ENCODE measurements at places on chromosomes 2 and 18. TPM values are rescaled to one million over a fixed set of nuclear protein-coding genes. Genes with fewer than 3 reads are reported as not detected.

GRCh38 chr2:71603311-71603811 is 150.0 kb downstream of the DYSF start:
- H3K27me3 ChIP-seq = no peaks in the 10 kb centered on the region
- no peak overlapping the region for H3K4me3 ChIP-seq
- H3K36me3 ChIP-seq = no peaks in the 10 kb centered on the region
- no peak overlapping the region for H3K27ac ChIP-seq

DNA sequence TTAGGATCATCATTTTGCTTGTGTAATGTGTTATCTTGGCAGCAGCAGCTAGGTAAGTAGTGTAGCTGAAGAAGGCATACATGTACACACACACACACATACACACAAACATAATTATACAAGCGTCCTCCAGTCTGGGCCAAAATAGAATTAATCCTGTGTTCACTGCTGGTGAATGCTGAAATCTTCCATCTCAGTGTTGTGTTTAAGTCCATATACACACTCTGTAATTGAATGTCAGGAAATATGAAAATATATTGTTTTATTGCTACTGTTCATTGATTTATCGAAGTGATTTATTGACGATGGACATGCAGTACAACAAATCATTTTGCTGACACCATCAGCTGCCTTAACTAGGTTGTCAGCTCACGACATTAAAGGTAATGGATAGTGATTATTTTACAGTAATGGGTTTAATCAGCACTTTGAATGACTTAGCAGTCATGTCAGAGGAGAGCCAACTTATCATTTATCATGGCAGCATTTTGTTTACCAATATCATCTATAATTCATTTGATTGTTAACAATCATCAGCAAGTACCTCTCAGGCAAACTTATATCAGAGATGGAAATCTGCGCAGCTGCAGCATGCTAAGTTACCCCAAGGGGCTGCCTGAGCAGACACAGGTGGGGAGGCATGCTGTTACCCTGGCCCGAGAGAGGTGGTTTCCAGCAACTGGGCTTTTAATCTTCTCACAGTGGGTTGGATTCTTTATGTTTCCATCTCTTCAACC is 83.7 kb upstream of the FSHR start:
- no peak overlapping the region for H3K4me3 ChIP-seq
- H3K27ac ChIP-seq = no peak overlapping the region
- H3K36me3 ChIP-seq = no peaks in the 10 kb centered on the region

DNA sequence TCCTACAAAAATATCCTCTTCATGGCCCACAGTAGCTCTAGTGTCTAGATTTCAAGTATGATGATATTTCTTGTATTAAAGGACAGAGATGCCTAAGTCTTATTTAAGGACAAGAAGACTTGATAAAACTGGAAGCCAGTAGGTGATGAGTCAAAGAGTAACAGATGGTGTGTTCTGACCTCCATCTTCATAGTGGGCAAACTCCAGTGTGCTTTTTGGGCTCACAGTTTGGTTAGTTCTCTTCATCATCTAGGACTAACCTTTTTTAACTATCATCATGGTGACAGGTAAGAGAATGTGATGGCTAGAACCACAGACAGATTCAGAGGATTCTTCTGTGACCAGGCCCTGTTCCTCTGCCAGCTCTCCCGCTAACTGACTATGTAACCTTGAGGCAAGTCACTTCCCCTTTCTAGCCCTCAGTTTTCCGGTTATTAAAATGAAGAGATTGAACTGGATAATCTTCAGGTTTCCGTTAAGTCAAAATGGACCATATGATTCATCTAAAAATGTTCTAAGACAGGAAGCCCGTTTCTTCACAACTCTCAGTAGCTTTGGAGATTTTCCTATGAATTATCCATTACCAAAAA is 140.3 kb upstream of the RASGRP3 start:
- H3K4me3 ChIP-seq = no peak overlapping the region
- H3K27ac ChIP-seq = no peak overlapping the region

POLE4 gene
- 42.4 TPM for total RNA-seq

C2orf81 gene
- 5.0 TPM for total RNA-seq

AQP12A gene
- not detected for total RNA-seq

- H3K27ac ChIP-seq = no peak overlapping the region
- H3K36me3 ChIP-seq = no peaks in the 10 kb centered on the region
- DNase-seq = no peak
These were observed 9.1 kb downstream of the MBOAT2 start for GRCh38 chr2:8994386-8994785.

GRCh38 chr2:19802086-19802841 is 99.5 kb downstream of the TTC32 start:
- H3K27me3 ChIP-seq = peaks cover 14% of the 10 kb centered on the region
- H3K27ac ChIP-seq = no peak overlapping the region
- no peaks in the 10 kb centered on the region for H3K36me3 ChIP-seq
- no peak overlapping the region for H3K4me3 ChIP-seq

DNA sequence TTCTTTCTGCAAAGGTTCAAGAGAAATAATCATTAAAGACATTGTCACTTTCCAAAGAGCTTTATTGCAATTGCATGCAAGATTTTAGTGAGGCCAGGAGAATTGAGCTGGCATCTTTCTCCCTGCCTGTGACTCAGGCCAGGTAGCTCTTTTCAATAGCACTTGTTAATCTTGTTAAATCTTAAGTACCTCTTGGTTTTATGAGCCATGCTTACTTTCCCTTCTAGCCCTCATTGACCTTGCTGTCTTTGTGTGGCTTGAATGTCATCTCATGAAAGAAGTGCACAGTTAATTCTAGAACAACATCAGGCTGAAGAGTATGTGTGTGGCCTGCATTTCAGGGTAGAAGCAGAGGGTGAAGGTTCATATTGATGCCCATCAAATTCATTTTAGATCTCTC is 14.8 kb upstream of the LGALSL start:
- H3K4me1 ChIP-seq = no peaks in the 10 kb centered on the region
- H3K4me3 ChIP-seq = no peak overlapping the region
- DNase-seq = no peak
- H3K36me3 ChIP-seq = no peaks in the 10 kb centered on the region
- peaks cover 6% of the 10 kb centered on the region for H3K27me3 ChIP-seq

DNA sequence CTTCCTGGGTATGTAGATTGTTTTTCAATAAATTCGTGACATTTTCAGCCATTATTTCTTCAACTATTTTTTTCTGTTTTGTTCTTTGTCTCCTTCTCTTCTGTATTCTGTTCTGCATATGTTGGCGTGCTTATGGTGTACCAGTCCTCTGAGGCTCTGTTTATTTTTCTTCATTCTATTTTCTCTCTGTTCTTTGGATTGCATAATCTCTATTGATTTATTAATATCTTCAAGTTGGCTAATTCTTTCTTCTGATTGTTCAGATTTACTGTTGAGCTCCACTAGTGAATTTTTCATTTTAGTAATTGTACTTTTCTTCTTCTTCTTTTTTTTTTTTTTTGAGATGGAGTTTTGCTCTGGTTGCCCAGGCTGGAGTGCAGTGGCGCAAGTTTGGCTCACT is 9.9 kb downstream of the GNLY start:
- H3K4me3 ChIP-seq = no peak overlapping the region
- H3K4me1 ChIP-seq = no peaks in the 10 kb centered on the region
- H3K27me3 ChIP-seq = no peaks in the 10 kb centered on the region
- DNase-seq = no peak

- no peaks in the 10 kb centered on the region for H3K27me3 ChIP-seq
- no peak overlapping the region for H3K4me3 ChIP-seq
- H3K4me1 ChIP-seq = no peaks in the 10 kb centered on the region
- DNase-seq = no peak
- H3K27ac ChIP-seq = no peak overlapping the region
These were observed 355.1 kb downstream of the DPP10 start for GRCh38 chr2:114797540-114797939.

KIAA2012 gene
- not detected for total RNA-seq

DNA sequence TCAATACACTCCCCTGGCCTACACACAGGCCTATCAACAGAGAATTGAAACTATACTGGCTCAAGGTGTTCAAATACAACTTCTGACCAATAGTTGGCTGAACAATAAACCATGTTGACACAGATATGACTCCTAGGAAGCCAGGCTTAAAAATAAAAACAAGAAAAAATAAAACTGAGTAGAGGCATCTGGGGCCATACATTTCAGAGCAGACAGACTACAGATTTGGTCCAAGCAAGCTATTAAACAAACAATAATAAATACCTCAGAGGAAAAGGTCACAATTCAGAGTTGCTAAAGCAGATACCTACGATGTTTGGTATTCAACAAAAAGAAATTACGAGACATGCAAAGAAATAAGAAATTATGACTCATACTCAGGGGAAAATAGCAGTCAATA is 132.8 kb upstream of the ACVR2A start:
- no peaks in the 10 kb centered on the region for H3K36me3 ChIP-seq
- DNase-seq = no peak
- H3K4me3 ChIP-seq = no peak overlapping the region
- H3K27ac ChIP-seq = no peak overlapping the region
- H3K4me1 ChIP-seq = no peaks in the 10 kb centered on the region

CD207 gene
- not detected for total RNA-seq

- no peaks in the 10 kb centered on the region for H3K4me1 ChIP-seq
- no peak overlapping the region for H3K27ac ChIP-seq
- no peaks in the 10 kb centered on the region for H3K27me3 ChIP-seq
- H3K36me3 ChIP-seq = no peaks in the 10 kb centered on the region
- no peak overlapping the region for H3K4me3 ChIP-seq
These were observed 227.5 kb upstream of the APCDD1 start for GRCh38 chr18:10226971-10227370.

GRCh38 chr18:53018791-53019190 is 678.8 kb downstream of the DCC start:
- H3K4me1 ChIP-seq = no peaks in the 10 kb centered on the region
- no peak overlapping the region for H3K27ac ChIP-seq
- H3K4me3 ChIP-seq = no peak overlapping the region
- no peaks in the 10 kb centered on the region for H3K36me3 ChIP-seq
- no peaks in the 10 kb centered on the region for H3K27me3 ChIP-seq

CYRIA gene
- 3.5 TPM for total RNA-seq

DNA sequence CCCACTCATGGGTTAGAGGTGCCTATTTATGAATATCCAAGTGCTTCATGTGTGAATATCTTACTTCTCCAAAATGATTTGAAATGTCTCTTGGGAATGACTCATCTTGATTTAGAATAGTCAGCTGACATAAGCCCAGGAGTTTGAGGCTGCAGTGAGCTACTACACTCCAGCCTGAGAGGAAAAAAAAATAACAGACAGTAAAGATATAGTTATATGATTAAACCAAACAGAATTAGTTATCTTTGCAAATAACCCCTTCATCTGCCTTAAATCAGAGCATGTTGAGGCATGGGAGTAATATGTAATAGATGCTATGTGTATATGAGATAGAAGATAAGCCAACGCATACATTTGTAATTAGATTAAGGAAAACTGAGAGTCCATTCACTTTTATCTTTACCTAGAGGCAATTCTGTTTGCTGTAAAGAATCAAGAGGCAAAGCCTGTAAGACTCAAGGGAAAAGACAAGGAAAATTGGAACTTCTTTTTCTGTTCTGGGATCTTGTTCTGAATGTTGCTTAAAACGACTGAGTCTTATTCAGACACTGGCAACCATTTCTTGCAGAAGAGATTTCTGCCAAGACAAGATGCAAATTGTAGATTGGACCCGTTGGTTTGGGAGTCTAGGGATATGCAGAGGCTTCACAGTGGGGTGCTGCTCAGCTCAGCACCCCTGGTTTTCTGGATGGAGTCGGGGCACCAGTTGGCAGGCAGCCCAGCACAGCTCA is 104.4 kb downstream of the LIPG start:
- no peaks in the 10 kb centered on the region for H3K4me1 ChIP-seq
- peaks cover 14% of the 10 kb centered on the region for H3K27me3 ChIP-seq
- H3K4me3 ChIP-seq = no peak overlapping the region
- H3K36me3 ChIP-seq = no peaks in the 10 kb centered on the region

DNA sequence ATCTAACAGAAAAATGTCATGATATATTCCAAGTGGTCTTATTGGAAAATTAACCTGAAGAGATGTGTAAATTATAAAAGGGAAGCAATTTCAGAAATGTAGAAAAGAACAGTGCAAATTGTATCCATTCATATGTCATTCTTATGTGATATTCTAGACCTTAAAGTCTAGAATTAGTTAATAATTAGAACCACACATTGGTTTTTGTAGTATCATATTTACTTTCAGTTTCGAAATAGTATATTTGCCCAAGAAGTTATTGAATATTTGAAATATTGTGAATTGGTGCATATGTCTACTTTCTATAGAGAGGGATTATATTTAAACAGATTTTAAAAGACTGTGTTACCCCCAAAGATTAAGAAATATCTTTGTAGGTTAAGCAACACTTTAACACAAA is 1348.6 kb upstream of the ACVR2A start:
- H3K4me1 ChIP-seq = no peaks in the 10 kb centered on the region
- H3K4me3 ChIP-seq = no peak overlapping the region
- H3K36me3 ChIP-seq = no peaks in the 10 kb centered on the region
- no peak for DNase-seq
- no peak overlapping the region for H3K27ac ChIP-seq

DNA sequence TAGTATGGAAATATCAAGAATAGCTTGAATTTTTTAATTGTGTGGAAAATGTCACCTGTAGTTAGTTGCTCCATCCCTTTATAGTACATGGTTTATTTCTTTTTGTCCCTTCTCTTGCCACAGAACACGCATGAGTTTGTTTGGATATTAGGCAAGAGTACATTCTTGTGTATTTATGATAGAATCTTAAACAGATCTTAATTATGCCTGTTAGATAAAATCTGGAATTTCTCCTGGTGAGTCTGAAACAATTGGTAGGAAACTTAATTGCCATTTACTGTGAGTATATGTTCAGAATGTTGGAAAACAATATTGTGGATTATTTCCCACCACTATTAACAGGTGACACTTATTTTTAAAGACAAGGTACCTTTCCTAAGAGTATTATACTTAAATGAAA is 30.2 kb upstream of the CABYR start:
- H3K4me3 ChIP-seq = no peak overlapping the region
- no peak overlapping the region for H3K27ac ChIP-seq
- H3K27me3 ChIP-seq = no peaks in the 10 kb centered on the region
- no peaks in the 10 kb centered on the region for H3K36me3 ChIP-seq
- no peak for DNase-seq

DNA sequence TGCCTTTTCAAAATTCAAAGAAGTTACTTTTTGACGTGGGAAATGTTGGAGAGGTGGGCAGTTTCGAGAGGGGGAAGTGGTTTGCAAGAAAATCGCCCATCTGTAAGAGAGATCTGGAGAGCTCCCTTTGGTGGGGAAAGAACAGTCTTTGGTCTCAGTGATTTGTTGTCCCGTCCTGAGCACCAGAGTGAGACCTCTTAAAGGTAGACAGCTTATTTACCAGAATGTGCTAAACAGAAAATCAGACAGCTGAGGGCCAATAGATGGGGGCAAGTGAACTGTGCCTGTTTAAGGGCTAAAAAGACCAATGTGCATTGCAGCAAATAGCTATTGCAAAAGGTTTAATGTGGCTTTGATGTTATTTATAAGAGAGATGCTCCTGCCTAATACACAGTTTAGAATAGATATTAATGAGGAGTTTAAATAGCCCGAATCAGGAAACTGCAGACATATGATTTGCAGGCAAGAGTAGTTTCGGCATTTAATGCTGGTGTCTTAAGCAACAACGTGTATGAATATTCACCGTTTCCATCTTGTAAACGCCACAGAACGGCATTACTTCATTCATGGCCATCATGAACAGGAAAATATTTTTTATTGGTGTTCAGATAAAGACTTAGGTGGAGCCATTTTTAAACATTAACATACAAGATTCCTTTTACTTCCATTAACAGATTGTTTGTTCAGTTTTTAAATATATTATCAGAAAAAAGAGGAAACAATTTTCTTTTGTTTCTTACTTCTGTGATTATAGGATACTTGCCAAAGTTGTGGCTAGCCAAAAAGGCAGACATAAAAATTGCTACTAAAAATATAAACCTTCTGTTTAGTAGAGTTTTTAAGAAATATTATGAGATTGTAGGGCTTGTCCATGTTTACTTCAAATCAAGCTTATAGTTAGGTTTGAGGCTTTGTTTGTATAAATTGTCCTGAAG is 29.6 kb downstream of the ARHGAP15 start:
- no peak overlapping the region for H3K4me3 ChIP-seq
- no peak for DNase-seq
- peaks cover 33% of the 10 kb centered on the region for H3K36me3 ChIP-seq
